Hypothalamus (tissue), 51 donors: ENCODE measurements at places on chromosomes 11 and 22.

DNA sequence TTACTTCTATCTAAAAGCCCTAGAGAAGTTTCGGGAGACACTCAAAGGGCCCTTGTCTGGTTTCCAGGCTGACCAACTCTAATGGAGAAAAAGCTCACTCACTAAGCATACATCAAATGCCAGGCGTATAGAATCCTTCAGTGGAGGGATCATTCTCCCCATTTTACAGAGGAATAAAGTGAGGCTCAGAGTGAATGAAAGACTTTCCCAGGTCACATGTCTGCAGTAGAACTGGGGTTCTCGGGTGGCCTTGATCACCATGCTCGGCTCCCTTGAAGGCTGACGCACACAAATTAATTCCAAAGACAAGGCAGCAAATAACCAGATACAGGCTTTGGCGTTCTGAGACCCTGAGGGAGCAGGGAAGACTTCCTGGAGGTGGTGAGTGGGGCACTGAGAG is 60.0 kb downstream of the THAP12 start:
- DNase-seq, result no peak

DNA sequence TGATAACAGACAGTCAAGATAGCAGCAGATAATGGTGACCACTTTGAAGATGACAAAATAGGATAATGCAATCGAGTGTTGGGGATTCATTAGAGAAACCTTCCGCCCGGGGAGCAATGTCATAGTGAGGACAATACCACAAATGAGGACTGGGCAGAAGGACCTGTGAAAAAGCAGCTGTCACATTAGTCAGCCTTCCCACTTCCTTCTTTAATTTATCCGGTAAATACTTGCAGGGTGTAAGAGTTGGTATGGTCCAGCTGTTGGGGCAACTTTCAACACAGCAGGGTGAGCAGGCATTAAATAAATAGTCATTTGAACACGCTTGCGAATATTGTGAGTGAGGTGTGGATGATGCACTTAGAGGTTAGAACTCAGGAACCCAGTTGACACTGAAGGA is 132.5 kb upstream of the KIRREL3 start:
- no peak for DNase-seq

DNA sequence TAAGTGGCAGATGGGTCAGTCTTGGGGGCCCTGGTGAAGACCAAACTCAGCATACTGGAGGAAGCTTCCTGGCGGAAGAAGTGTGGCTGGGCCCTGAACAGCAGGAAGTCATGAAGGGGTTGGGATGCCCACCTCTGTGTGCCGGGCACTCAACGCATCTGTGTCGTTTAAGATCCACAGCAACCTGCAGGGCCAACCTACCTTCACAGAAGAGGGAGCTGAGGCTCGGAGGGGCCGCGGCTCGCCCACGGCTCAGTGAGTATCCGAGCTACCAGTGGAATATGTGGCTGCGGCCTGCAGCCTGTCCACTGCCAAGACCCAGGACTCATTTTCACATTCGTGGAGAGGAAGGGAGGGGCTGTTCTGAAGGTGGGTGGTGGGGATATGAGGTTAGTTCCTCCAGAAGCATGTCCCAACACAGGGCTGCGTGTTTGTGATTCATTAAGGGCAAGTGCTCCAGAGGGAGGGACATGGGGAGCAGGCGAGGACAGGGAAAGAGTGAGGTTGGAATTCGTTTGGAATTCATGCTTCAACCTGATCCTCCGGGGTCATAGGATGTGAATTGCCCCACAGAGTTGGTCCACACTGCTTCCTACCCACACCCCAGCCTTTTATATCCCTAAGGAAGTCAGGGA is 99.6 kb downstream of the MPPED1 start:
- no peak for DNase-seq

DNA sequence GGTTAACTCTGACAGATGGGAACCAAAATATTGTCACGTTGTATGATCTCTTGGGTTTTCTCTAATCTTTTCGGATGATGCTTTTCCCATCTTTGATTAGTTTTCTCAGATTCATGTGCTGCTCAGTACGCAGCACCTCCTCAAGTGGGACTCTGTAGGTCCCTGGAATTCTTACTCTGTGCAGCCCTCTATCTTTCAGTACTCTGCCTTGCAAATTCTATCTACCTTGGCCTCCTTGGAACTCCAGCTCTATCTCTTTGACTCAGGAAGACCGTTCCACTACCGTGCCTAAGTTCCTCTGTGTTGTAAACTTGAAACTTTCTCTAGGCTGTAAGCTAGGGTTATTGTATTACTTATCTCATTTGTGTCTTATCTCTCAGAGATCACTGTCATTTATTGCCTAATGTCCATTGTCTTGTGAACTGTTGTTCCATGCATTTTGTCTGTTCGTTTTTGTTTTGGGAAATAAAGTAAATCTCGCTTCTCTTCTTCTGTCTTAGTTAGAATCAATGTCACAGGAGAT is 20.1 kb upstream of the CHORDC1 start:
- no peak for DNase-seq

- no peak for DNase-seq
Observed at GRCh38 chr11:85236211-85236610, 390.9 kb downstream of the DLG2 start.

DNA sequence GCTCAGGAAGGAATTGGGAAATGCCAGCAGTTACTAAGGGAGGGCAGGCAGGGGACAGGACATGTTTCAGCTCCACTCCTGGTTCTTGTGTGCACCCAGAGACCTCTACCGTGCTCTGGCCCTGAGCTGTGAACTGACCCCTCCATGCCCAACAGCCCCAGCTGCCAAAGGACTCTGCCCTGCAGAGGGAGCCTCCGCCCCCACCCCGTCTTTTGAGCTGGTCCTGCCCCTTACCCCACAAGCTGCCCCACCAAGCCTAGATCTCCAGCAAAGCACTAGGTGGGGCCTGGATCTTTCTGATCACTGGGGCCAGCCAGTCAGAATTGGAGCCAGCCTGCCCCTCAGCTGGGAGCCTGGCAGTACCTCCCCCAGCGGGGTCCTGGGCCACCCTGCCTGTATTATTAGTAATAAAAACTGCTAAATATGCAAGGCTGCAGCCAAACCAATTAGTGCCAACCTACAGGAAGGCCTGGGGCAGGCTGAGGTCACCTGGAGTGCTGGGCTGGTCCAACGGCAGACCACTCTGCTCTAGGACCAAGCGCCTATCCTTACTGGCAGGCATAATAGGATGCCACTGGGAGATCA is 23.9 kb upstream of the DRICH1 start:
- DNase-seq, result no peak

DNA sequence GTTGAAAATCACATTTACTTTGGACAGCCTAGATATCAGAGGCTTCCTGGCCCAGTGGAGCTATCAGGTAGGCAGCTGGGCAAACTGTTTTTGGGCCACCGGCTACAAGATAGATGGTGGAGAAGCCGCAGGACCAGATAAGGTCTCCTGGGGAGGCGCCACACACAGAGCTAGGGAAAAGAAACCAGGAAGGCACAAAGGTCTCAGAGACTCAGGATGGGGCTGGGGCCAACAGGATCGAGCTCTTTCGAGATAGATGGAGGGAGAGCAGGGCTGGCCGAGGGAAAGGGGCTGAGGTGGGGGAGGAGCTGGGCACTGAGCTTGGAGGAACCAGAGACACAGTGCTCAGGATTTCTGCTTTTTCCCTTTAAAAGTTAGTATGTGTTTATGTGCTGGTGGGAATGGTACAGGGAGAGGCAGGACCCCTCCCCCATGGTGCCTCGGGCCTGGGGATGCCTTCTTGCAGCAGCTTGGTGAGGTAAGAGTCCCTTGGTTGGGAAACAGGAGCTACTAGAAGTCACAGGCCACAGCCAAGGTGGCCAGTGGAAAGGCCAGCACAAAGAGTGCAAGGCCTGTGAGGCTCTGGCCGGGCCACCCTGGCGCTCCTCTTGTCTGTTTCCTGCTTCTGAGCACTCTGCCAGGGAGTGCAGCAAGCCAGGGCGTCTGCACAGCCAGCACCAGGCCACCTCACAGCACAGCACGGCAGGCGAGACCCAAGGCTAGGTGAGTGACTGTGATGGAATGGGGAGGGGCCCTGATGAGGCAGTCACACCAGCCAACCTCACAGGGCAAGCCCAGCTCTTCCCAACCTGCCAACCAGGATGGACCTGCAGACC is 11.5 kb upstream of the NAP1L4 start:
- DNase-seq, result no peak

GRCh38 chr11:128399251-128400121 is 187.9 kb downstream of the ETS1 start:
- DNase-seq, result no peak

DNA sequence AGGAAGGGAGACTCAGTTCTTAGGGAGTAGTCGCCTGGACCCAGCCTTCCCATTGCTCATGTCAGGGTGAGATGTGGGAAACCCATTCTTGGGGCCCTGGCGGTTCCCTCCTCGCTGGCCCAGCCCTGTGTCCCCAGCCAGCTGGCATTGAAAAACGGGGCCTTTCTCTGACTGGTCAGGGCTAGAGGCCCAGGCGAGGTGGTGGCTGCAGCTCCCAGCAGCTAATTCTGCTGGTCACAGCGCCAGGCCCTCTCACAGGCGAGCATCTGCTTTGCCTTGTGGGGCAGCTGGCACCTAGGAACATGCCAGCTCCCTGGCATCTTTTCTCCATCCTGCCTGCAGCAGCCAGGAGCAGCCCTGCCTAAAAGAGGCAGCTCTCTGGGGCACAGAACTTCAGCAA is 20.1 kb downstream of the TSPAN18 start:
- DNase-seq, result peak; percentile 47

GRCh38 chr11:129992161-129992944 is 10.3 kb downstream of the PRDM10 start:
- no peak for DNase-seq

DNA sequence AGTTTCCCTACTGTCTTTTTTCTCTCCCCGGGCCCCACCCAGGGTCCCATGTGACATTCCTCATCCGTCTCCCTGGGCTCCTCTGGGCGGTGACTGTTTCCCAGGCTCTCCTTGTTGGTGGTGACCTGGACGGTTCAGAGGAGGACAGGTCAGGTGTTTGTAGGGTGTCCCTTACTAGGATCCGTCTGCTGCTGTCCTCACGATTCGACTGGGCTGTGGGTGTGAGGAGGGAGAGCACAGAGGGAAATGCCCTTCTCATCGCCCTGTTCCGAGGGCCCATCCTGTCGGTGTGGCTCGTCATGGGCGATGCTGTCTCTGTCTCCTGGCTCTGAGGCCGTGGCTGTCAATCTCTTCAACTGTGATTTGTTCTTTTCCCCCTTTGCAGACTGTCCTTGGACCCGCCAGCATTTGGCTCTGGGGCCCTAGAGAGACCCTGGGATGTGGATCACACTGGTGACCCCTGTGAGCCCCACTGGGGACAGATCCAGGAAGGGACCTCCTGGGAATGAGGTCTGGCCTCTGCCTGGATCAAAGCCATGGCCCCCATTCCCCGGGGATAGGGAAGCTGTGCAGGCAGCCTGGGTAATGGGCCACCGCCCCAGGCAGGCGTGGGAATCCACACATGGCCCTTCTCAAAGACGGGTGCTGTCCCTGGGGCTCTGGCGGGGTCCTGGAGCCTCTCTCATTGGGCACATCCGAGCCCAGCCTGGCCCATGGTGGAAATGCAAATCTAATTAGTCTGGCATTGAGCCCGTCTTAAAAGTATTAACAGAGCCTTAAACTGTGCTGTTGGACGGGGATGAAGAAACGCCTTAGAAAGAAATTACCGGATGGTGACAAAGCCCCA is 46.8 kb upstream of the KCNQ1OT1 start:
- no peak for DNase-seq

GRCh38 chr11:45178890-45179671 is 32.6 kb downstream of the PRDM11 start:
- DNase-seq, result no peak

- peak; percentile 83 for DNase-seq
Observed at GRCh38 chr22:37817705-37818408, 5.3 kb upstream of the GALR3 start.

DNA sequence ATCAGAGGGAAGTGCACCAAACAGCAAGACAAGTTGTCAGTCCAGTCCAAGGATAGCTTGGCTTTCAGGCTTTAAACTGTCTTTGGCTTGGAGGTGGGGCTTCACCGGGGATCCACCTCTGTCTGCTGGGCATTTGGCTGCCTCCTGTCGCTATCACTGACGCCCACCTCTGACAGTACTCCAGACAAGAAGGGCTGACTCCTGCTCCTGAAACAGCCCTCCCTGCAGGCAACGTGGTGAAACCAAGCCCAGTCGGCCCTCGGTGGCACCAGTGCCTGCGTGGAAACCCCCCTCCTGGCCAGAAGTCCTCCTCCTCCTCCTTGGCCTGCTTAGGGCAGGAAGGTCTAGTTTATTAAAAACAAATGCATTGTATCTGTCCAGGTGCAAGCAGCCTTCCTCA is 16.9 kb downstream of the DHCR7 start:
- no peak for DNase-seq

- no peak for DNase-seq
Observed at GRCh38 chr11:32034680-32035079, 56.2 kb upstream of the RCN1 start.

DNA sequence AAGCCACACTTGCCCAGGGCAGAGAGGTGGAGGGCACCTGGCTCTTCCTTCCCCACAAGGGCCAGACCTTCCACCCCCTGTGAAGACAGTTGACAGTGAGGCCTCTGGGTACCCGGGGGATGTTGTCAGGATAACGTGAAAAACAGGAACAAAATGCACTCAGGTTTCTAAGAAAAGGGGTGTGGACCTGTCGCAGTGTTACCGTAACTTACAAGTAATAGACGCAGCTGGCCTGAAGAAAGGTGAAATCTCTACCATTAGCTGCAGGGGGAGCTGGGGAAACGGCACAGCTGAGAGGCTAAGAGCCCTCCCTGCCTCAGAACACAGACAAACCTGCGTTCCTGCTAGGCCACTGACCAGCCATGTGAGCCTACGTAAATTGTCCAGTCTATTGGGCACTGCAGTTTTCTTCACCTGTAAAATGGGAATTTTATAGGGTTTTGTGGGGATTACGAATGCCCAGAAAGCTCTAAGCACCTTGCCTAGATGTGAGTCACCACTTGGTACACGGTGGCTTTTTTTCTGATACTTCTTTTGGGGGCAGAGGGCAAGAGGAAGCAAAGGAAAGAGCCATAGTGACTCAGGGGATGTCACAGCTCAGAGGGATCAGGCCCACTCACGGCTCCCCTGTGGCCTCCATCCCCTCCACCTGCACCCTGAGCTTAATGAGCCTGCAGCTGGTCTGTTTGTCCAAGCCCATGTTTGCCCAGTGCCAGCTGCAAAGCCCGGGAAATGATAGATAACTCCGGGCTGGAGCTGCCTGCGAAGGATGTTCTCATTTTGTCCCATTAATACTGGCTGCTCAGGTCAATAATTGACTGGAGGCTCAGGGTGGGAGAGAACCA is 18.4 kb upstream of the CABP7 start:
- no peak for DNase-seq

GRCh38 chr11:11899401-11899800 is 57.6 kb downstream of the USP47 start:
- DNase-seq, result no peak

DNA sequence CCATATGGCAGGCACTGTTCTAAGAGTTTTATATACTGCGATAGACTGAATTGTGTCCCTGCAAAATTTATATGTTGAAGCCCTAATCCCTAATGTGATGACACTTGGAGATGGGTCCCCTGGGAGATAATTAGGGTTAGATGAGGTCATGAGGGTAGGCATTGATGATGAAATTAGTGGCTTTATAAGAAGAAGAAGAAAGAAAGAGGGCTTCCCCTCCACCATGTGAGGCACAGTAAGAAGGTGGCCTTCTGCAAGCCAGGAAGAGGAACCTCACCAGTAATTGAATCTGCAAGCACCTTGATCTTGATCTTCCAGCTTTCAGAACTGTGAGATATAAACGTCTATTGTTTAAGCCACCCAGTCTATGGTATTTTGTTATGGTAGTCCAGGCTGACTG is 46.6 kb upstream of the TENM4 start:
- DNase-seq, result no peak

GRCh38 chr22:39996732-39997131 is 2.0 kb downstream of the FAM83F start:
- DNase-seq, result no peak

GRCh38 chr11:34148504-34149165 is 43.2 kb downstream of the NAT10 start:
- DNase-seq, result no peak
